ENCODE measurements at places on chromosomes 6 and 20.

- no peak for DNase-seq
These were observed 55.6 kb downstream of the SLX4IP start for GRCh38 chr20:10490706-10491105.

GRCh38 chr6:91029211-91029610, 442.3 kb upstream of the MAP3K7 start:
- no peak for DNase-seq

DNA sequence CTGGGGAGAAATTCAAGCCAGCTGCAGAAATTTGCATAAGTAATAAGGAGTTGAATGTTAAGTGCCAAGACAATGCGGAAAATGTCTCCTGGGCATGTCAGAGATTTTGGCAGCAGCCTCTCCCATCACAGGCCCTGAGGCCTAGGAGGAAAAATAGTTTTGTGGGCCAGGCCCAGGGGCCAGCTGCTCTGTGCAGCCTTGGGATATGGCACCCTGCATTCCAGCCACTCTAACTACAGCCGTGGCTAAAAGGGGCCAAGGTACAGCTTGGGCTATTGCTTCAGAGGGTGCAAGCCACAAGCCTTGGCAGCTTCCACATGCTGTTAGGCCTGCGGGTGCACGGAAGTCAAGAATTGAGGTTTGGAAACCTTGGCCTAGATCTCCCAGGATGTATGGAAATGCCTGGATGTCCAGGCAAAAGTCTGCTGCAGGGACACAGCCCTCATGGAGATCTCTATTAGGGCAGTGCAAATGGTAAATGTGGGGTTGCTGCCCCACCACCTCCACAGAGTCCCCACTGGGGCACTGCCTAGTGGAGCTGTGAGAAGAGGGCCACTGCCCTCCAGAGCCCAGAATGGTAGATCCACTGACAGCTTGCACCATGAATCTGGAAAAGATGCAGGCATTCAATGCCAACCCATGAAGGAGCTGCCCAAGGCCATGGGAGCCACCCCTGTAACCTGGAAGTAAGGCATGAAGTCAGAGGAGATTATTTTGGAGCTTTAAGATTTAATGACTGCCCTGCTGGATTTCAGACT, 126.5 kb downstream of the DTNBP1 start:
- no peak for DNase-seq

DNA sequence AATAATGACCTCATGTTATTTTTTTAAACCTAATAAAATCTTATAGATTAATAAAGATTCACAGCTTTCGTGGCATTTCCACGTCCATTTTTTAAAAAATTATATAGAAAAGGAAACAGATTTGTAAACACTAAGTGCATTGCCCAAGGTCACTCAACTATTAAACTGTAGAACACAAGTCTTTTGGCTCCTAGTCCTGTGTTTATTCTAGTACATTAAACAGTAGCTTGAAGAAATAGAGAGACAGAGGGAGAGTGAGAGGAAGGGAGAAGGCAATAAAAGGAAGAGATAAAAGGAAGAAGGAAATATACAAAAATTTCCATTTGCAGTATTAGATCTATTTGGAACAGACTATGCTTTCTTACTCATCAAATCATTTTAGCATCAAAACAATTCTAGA, 586.7 kb upstream of the CITED2 start:
- no peak for DNase-seq

DNA sequence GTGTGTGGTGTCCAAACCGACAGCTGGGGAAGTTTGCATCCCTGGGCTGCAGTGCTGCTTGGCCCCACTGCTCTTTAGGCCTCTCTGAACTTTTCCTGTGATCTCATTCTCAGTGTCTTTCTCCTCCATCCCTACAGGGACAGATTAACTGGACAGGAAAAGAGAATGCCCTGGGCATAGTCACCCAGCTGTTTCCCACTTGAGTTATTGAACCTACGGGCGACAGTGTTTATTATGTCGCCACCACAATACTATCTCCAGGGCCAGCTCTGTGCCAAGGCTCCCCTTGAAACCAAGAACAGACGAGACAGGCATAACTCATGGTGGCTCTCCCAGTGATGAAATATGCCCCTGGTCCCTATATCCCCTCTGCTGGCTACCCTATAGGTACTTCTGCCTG, 147.8 kb upstream of the EPHA7 start:
- no peak for DNase-seq

DNA sequence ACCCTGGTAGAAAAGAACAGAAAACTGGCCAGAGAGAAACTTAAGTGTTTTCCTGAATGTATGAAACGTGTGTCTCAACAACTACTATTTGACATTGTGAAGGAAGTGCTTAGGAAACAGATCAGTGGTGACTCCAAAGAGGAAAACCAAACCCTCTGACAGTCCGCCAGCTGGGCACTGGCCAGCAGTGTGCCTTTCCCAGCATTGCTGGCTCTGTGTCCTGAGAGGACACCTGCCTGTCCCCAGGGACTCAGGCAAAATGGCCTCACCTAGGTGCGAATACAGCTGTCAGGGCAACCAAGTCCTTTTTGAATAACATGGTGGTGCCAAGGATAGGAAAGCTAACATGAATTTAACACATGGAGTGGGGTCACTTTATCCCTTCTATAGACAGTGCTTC, 72.5 kb downstream of the NDUFAF5 start:
- peak; percentile 7 for DNase-seq

GRCh38 chr6:134425513-134425912, 107.6 kb upstream of the SGK1 start:
- no peak for DNase-seq

- DNase-seq, result no peak
These were observed 41.0 kb upstream of the GCNT2 start for GRCh38 chr6:10479939-10480700.

DNA sequence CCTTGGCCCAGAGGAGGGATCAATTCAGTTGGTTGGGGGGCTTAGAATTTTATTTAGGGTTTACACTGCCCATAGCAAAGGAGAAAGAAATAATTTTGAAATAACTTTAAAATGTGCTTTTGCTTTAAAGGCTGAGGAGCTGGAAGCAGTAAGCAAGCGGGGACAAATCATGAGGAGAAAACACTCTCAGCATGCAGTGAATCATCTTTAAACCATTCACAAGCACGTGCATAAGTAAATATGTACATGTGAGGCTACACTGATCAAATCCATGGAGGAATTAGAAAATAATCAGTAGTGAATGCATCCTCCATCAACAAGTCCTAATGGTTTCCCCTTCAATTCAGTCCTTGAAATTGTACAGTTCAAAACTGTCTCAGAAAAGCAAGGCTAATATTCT, 181.0 kb downstream of the MTFR2 start:
- peak; percentile 49 for DNase-seq

DNA sequence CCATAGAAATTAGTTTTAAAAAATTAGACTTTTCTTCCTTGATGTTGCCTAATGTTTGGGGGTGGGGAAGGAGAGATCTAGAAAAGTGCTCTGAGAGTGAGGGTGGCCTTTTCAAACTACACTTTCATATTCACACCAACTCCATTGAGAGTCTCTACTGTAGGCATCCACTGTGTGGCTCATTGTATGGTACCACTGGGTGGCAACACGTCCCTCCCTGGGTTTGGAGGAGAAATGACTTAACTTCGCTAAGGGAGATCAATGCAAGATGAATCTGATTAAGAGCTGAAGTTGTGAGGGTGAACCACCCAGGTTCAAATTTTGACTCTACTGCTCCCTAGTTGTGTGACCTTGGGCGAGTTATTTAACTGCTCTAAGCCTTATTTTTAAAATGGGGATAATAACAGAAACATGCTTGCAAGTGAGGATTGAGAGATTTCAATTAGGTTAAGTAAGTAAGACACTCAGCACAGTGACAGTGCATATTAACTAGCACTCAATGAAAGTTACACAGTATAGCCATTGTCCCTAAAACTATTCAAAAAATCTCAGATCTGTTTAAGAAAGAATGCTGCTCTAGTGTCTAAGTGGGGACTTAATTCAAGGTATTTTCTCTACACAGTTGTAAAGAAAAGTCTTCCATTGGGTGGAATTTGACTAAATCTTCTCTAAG, 193.5 kb upstream of the CNR1 start:
- DNase-seq, result peak; percentile 11

- peak; percentile 15 for DNase-seq
These were observed 6.9 kb upstream of the CABLES2 start for GRCh38 chr20:62413896-62414481.

GRCh38 chr6:168602576-168602975, 161.6 kb downstream of the SMOC2 start:
- no peak for DNase-seq

DNA sequence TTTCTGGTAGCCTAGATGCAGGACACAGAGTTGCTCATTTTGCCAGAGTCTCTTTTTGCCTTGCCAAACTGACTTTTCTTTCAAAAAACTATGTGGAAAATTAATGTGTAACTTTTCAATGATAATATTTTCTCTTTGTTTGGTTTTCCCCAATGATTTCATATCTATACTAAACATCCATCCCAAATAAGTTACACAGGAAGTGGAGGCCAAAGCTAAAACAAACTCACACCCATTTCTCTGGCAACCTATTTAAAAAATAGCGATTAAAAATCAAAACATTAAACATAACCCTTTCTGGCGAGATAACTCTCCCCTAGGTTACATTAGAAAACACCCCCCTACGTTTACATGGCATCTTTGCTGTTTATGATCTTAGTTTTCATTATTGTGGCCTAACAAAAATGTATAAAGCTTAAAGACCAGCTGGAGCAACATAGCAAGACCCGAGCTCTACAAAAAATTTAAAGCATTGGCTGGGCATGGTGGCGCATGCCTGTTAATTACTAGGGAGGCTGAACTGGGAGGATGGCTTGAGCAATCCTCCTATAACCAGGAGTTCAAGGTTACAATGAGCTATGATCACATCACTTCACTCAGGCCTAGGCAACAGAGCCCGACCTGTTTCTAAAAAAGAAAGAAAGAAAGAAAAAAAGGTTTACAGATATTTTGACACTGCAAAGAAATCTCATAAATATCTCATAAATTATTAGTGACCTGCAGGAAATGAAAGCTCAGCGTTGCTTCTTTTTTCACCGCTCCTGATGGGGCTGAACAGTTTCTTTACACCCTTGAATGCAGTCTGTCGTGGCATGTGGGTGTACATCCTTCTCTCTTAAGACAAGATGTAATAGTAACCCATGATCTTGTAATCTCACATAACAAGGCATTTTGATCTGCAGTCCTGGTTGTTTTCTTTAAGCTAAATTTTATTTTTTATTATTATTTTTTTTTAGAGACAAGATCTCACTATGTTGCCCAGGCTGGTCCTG, 32.8 kb upstream of the CEP85L start:
- DNase-seq, result no peak

DNA sequence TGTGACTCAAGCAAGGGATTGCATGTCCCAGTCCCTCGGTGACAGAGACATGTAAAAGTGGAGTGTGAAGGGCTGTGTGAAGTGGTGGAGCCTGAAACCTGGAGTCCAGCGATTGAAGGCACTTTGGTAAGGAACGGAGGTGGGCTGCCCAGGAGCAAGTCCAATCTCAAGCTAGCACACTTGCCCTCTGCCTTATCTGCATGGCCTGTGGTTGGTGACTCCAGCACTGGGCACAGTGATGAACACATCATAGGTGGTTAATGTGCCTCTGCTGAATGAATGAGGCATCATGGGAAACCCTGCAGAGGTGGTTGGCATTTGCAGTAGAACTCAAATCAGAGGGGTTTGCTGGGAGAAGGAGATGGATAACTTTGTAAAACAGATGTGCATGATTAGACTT, 14.9 kb upstream of the ULBP3 start:
- no peak for DNase-seq

DNA sequence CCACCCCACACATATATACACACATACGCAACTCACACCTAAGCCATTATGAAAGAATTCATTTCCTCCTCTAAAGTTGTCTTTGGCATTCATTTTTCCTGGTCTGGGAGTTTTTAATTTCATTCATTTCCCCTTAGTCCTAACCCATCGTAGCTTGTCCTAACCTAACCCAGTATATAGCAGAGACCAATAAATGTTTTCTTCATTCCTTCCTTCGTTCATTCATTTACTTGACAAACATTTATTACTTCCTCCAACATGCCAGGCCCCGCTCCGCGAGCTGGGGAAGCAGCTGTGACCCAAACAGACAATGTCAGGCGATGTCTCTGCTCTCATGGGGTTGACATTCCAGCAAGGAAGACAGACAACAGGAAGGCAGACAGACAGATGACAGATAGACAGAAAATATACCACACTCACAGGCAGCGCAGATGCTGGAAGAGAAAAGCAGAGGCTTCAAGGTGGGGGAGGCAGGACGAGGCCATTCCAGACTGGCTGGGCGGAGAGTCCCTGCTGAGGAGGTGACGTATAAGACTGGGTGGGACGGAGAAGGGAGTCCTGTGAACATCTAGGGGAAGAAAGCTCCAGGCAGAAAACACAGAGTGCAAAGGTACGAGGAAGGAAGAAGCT, 33.7 kb upstream of the SIRPA start:
- no peak for DNase-seq

DNA sequence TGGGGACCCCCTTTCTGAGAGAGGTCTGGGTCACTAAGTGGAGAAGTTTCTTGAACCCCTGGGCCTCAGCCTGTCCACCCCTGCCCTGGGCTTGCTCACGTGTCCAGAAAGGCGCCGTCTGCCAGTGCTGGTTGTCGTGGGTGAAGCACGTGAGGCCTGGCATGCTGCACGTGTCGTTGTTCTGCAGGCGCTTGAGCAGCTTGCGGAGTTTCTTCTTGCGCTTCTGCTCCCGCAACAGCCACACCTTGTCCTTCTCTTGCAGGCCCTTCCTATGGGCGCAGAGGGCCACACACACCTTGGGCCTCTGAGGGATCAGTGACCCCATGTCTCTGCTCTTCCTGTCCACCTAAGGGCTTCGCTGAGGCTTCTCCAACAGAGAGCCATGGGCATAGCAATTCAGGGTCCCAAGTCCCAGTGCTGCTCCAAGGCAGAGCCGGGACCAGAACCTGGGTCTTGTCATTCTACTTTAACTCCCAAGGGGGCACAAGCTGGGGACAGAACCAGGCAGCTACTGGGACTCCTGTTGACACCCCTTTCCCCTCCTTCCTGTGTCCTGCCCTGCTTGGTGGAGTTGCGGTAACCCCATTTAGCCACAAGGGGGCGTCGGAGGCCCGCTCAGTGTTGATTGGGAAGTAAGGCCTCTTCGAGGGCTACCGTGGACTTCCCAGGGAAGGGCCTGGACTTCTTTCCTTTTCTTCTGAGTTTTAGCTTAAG, 121.8 kb downstream of the SULF2 start:
- peak; percentile 68 for DNase-seq

DNA sequence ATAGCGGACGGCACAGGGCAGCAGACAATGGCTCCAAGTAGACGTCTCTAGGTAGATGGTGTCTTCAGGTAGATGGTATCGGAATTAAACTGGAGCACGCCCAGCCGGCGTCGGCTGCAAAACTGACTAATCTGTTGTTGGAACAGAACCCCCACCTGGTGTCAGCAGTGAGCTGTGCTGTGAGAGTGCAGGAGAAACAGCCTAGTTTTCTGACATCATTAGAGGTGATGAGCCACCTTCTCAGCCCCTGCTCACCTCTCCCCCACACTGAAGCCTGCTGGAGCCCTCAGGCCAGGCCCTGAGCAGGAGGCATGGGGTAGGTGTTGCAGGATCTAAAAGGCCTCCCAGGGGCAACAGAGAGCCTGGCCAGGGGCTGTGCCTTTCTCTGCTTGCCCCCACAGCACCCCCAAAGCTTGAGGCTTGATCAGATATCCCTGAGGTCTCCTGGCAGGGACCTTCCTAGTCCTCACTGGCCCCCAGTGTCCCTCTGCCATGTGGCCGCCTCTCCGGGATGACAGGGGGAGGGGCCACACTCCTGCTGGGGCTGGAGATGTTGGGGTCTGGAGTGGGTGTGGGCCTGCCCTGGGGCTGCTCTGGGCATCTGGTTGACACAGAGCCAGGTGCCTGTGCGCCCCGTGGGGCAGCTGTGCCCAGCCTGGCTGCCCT, 6.9 kb upstream of the HELZ2 start:
- peak; percentile 59 for DNase-seq
